ENCODE measurements at places on chromosomes 12 and 14.

DNA sequence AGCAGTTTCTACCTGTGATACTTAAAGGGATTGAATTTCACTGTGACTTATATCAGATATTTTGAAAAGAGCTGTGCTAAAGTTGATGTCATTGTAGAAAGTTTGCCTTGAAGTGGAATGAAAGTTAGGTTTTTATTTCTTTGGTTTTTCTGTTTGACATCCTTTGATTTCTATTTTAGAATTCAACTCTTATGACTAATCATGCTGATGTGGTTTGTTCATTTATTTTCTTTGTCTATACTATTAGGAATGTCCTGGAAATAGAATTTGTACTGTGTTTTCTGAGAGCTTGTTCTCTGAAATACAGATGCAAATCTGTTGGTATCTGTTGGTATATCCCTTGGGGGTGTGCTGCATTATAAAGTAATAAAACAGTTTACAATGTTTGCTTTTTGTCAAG lies 3.3 kb downstream of the CNOT2 start:
- no peak for DNase-seq

- DNase-seq, result no peak
Observed at GRCh38 chr14:93564918-93565317, 134.2 kb downstream of the UNC79 start.

DNA sequence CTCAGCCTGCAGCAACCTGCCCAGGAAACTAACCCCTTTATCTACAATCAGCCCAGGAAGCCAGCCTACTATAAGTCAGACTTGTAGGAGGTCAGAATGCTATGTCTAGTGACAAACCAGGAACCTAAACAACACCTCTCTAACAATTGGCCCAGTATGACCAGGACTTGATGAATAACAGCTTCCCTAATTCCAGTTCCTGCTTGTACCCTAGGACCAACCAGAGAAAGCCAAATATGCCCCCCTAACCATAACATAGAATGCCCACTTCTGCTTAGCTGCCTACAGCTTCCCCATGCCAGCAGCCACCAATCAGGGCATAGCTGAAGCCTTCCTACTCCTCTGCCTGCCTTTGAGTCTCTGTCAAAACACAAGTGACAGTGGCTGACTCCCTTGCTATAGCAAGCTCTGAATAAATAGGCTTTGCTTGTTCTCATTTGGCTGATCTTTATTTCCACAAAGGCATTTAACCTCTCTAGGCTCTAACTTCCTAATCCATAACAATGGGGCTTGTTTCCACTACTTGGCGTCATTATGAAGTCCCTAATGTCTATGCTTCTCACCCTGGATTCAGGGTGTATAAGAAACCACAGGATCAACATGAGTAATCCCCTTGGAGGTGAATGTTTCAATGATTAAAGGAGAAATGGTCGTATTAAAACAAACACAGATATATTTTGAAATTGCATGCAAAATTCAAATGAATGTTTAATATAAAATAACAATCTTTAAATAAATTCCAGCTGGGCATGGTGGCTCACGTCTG lies 220.2 kb downstream of the ANO6 start:
- no peak for DNase-seq

GRCh38 chr12:106174876-106175275 lies 36.1 kb upstream of the NUAK1 start:
- no peak for DNase-seq

GRCh38 chr14:39396448-39396847 lies 35.8 kb downstream of the FBXO33 start:
- DNase-seq, result no peak

GRCh38 chr12:1918081-1918883 lies at the start of gene CACNA2D4:
Gene CACNA2D4 (minus strand): TSS chr12:1918652. CDS start chr12:1918473, 179 bp downstream.
- no peak for DNase-seq

GRCh38 chr12:79615596-79616560 lies 74.9 kb downstream of the PAWR start:
- DNase-seq, result no peak

GRCh38 chr12:85983601-85984000 lies 109.5 kb downstream of the NTS start:
- no peak for DNase-seq

- DNase-seq, result no peak
Observed at GRCh38 chr12:52815676-52816588, 2.0 kb upstream of the KRT4 start.
